ENCODE measurements at places on chromosomes 11 and 22.

- no peak for DNase-seq
Measured at GRCh38 chr11:86671531-86672006, 847 bp downstream of the ME3 start.

DNA sequence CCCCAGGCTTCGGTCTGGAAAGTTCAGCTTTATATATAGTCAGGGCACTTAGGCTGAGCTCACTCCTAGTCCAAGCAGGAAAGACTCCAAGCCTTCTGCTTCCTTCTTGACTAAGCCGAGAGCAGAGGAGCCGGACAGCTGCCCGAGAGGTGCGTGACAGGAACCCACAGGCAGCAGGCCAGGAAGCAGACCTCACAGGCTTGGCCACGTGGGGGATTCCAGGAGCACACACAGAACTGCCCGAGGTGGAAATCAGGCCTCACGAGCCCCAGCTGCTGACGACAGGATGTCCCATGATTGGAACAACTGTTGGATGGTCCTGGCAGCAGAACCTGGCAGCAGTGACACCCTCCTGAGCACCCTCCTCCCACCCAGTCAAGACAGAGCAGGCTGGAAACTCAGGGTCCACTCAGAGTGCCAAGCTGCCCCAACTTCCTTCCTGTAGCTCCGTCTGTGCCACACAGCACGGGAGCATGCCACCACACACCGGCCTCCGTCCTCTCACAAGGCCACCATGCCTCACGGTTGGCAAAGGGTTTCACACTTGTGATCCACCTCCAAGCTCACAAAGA, 5.4 kb downstream of the PLA2G6 start:
- DNase-seq = peak; percentile 41

DNA sequence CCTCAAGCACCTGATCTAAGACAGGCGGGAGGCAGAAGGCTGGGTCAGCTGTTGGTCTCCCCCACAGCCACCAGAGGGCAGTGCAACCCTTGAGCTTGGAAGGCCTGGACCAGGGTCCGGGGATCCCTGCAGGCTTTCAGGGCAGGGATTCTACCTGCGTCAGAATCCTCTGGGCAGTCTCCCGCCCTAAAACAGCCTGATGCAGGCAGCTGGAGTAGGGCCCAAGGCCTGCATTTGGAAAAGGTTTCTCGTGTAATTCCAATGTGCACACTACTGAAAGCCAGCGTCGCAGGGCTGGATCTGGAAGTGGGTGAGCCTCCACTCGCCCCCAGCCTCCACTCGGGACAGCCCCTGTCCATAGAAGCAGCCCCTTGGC, 31.8 kb downstream of the BID start:
- DNase-seq = no peak

DNA sequence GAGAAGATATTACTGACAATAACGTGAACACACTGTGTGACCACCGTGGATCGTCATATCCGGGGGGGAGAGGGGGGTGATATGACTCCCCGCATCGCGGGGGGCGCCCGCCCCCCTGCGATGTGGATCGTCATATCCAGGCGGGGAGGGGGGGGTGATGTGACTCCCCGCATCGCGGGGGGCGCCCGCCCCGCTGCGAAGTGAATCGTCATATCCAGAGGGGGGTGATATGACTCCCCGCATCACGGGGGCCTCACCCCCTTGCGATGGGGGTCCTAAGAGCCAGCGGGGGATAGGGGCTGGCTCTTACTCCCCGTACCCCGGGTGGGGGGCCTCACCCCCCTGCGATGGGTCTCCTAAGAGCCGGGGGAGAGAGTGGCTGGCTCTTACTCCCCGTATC, 19.9 kb downstream of the UNC93B1 start:
- DNase-seq = no peak

GRCh38 chr11:36540998-36541397, 26.8 kb upstream of the RAG1 start:
- DNase-seq = no peak

DNA sequence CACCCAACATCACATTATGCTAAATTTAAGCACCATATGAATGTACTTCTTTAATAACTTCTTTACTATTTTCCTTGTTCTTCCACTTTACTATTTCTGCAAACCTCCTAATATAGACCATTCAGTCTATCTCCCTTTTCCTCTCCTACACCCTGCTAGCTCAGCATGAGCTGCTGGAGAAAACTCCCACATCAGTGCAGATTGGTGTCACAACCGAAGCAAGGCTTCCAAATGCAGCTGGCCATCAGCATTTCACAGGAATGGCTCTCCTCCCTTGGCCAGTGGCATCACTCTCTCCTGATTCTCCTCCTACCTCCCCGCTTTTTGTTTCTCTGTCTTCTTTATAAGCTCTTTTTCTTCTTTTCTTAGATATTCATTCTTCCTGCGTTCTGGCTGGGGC, 118.7 kb upstream of the ZC3H12C start:
- no peak for DNase-seq

DNA sequence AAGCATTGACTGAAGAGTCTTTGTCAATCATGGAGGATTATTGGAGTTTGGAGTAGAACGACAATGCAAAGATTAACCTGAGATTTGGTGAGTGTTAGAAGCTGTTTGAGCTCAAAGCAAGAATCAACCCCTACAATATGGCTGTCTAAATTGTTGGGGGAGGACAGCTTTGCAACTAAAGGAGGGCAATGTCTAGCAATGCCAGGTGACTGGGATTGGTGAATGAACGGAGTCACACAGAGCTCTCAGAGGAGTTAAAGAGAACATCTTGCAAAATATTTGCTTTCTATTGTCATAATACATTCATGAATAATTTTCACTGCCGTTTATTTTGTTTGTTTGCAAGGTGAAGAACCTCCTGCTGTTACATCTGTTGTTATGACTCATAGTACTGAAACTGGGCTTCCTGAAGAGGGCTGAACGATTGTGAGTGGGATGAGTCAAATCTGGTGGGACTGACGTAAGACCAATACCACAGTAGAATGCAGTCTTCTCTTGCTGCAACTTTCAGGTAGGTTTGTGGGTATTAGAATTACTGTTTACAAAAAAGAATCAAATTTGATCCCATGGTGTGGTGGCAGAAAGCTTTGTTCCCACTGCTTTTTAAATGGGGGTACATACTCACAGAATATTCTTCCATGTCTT, 281.9 kb downstream of the CADM1 start:
- peak; percentile 63 for DNase-seq

- no peak for DNase-seq
Measured at GRCh38 chr22:48414651-48415050, 1413.0 kb downstream of the BRD1 start.

- DNase-seq = no peak
Measured at GRCh38 chr22:20471126-20471833, 24.3 kb downstream of the KLHL22 start.

- DNase-seq = no peak
Measured at GRCh38 chr11:57438345-57439285, 11.7 kb upstream of the SLC43A3 start.

DNA sequence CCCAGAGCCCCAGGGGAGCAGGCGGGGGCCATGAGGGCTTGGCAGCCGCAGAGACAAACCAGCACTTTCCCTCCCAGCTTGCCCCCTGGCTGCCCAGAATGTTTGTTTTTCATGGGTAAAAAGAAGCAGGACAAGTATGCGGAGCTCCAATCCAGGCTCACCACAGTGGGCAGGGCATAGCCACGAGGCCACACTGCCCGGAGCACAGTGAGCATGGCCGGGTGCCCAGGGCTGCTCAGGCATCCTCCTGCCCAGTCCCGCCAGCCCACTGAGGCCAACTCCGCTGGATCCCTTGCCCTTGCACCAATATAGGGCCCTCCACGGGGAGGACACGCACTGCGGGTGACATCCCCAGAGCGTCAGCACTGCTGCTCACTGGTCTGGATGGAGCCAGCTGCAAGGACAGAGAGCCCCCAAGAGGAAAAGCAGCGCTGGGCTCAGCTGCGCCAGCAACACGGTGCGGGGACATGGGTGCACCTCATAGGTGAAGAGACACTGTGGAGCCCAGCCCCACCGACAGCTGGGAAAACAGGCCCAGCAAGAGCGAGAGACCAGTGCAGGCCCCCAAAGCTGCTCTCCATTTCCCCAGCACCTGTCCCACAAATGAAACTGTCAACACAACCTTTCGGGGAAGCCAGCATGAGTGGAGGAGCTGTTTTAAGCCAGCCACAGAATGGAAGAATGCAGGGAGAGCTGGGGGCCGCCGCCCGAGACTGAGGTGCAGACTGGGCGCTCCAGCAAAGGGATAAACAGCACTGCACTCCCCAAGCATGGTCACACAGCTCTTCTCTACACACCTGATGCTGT, 24.8 kb downstream of the ARVCF start:
- no peak for DNase-seq
